Activated CD4-positive, alpha-beta T cell treated with anti-CD3 and anti-CD28 coated beads, Interleukin-2, amount 10 ng/mL, durations not matched to agents 7 days and 5 days (primary cell): ENCODE measurements at places on chromosomes 2 and 18.

- no peak for DNase-seq
These were observed 99.6 kb downstream of the TXNL1 start for GRCh38 chr18:56538746-56539145.

GRCh38 chr18:45981821-45982220 lies 14.7 kb upstream of the EPG5 start:
- DNase-seq, result no peak

GRCh38 chr18:57853133-57853532 lies 50.0 kb upstream of the ATP8B1 start:
- DNase-seq, result no peak

DNA sequence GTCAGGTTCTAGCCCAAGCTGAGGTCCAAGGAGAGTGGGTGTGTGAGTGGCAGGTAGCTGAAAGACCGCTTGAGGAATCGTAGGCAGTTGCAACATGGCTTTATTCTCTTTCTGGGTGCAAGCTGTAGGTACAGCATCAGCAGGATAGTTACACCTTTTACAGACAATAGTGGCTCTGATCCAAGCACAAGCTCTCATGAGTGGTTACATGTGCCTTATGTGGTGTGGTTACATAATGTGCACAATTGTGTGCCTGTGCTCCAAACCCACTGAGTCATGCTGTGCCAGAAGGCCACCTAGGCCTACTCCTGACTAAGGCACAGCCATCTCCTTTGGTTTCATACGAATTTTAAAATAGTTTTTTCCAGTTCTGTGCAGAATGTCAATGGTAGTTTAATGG lies 227.6 kb downstream of the SATB2 start:
- no peak for DNase-seq

DNA sequence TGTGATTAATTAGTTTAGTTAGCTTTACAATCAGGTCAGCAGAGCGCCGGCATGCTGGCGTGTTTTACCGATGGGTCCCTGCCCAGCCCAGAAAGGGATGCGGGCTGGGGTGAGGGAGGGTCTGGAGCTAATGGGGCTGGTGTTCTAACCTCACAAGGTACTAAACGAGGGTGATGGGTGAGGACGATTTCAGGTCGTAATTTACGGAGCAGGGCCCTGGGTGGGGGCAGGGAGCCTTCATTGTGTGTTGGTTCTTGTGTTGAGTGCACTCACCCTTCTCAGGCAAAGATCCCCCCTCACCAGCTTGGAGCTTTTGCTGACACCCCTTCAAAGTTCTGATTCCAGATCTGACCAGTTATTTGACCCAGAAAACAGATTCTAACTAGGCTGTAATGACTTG lies 39.5 kb downstream of the PTGR3 start:
- DNase-seq, result no peak

GRCh38 chr2:189074506-189074905 lies 100.3 kb downstream of the COL3A1 start:
- no peak for DNase-seq

GRCh38 chr2:82599021-82599420 lies 1860.1 kb downstream of the SUCLG1 start:
- no peak for DNase-seq

DNA sequence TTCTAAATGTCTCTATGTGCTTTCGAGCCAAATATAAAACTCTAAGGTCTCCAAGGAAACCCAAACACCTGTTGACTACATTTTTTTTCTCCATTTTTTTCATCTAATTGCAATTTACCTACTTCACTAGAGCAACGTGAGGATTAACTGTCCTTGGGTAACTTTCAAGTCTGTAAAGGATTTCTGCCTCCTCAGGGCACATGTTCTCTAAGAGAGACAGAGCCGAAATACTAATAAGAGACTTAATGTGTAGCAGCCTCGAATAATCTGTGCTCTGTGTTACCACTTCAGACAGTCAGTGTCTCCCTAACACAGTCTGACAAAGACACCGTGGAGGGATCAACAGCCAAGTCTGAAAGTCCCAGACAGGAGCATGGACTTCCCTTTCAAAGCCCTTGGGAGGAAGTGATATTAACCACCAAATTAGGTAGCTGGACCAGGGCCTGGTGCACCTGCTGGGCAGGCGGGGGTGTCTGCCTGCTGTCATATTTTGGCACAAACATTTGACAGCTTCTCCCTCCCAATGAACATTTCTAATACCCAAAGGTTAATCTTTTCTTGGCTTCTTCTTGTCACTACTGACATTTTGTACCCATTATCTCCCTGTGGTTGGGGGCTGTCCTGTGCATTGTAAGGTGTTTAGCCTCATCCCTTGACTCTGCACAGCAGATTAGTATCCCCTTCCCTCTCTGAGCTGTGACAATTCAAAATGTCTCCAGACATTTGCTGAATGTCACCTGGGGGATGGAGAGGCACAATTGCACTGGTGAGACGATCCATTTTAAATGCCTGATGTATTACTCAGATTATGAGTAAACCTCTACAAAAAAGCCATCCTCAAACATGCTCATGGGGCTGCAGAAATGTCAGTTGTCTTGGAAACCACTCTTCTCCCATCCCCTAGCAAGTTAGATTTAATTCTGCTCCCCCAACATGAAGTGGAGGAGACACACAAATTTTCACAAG lies 45.7 kb upstream of the LYPD1 start:
- no peak for DNase-seq
